ENCODE measurements at places on chromosomes 2 and 18. TPM values are rescaled to one million over a fixed set of nuclear protein-coding genes. Genes with fewer than 3 reads are reported as not detected.

DNA sequence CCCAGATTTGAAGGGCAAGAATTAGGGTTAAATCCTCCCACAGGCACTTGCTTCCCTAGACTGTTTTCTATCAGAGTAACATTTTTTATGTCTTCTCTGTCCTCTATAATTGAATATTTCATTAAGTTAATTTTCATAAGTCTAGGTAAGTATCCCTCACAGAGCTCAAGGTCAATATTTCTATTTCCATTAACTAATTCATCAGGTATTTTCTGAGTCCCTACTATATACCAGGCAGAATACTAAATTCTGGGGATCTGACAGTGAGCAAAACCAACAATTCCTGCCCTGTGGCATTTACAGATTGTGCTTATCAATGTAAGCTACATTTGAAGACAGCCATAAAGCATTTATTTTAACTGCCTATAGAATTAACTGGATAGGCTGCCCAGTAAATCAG, 86.4 kb upstream of the RBBP8 start:
- DNase-seq, result no peak

DNA sequence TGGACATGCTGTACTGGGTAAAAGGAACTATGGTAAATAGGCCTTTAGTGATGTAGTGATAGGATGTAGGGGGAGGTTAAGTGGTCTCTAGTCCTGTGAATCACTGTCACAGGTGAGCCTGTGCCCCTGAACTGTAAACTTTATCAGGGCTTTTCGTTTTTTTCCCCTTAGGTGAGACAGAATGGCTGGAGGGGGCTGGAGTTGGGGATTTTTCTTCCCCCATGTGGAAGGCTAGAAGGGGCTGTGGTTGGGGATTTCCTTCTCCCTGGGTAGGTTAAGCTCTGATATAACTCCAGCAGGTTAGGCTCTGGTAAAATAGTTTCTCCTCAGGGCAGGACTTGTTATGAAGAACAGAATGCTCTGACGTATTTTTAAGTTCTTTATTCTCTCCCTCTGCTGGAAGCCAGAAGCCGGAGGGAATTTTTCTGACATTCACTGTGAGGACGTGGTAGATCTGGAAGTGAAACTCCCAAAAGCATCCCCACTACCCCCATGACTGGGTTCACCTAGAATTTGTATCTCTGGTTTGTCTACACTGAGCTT, 28.5 kb downstream of the PIKFYVE start:
- no peak for DNase-seq

DNA sequence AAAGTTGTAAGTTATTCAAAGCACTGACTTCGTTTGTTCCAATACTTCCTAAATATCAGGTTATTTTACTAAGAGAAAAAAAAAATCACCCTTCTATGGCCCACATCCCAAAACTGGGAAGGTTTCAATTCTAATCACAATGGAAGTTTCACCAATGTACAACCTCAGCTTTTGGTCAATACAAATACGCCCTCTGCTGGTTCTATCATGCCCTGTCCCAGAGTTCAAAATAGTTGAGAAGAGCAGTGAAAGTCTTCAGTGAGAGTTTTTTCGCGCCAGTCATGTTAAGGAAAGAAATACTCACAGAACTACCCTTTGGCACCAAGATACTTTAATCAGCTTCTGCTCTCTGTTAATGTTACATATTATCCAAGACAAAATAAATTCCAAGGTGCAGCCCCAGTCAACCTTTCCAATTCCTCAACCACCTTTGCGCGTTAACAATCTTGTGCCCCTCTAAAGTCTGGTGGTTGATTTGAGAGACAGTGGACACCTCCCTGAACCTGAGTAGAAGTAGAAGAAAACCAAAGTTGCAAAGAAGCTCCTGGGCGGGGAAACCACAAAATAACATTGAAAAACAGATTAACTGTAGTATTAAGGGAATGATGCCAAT, 59.9 kb downstream of the SUMO1 start:
- DNase-seq, result peak; percentile 79

- DNase-seq, result peak; percentile 54
These were observed 51.2 kb upstream of the ADAM23 start for GRCh38 chr2:206392118-206392517.

The PRLH gene
- not detected for total RNA-seq

DNA sequence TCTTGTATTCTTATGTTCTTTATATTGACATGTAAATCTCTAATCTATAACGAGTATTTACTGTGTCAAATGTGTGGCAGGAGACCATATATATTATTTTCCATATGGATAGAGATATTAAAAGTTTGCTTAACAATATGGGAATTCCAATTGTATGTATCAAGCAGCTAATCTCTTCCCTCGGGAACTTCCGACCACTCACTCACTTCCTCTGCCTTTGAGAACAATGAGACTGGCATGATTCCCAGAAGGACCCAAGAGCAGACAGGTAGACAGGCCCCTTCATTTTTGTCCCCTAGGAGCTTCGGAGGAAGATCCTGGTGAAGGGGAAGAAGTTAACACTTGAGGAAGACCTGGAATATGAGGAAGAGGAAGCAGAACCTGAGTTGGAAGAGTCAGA, 24.1 kb downstream of the PLCD4 start:
- DNase-seq, result peak; percentile 47

DNA sequence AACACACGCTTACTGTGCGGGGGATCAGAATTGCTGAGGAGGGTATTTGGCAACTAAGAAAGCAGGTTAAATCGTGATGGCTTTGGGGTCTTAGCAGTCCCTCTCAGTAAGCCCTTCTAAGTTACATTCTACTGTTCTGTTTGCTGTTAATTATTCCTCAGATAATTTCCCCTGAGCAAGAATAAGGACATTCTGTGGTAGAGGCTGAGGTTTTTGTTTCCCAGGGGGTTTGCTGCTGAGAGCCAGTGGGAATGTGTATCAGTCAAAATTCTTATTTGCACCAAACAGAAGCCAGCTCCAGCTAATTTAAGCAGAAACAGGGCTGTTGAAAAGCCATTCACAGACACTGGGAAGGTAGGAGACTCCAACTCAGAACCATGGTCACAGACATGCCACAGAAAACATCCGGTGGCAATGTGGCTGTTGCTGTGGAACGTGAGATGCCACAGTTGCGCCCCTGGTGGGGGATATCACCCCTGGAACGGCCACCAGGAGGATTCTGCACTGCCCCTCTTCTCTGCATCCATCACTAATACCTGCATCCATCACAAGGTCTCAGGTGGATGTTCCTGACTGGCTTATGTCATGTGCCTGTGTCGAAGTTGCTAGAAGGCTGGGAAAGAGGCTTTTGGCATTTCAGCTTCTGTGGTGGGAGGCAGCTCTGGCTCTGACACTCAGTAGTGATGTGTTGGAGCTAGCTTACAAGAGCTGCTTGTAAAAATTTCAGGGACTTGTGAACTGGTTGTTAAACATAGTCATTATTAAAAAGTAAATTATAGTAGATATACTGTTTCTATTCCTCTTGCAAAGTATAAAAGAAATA, 23.2 kb downstream of the SLC4A3 start:
- no peak for DNase-seq

The C2orf78 gene
- total RNA-seq, result not detected

The UGT1A10 gene
- total RNA-seq, result not detected

The LMAN2L gene
- 22.9 TPM for total RNA-seq

- no peak for DNase-seq
These were observed 241.5 kb downstream of the ICOS start for GRCh38 chr2:204177977-204178522.

- no peak for DNase-seq
These were observed 529.9 kb upstream of the KLHL29 start for GRCh38 chr2:22855081-22855480.

DNA sequence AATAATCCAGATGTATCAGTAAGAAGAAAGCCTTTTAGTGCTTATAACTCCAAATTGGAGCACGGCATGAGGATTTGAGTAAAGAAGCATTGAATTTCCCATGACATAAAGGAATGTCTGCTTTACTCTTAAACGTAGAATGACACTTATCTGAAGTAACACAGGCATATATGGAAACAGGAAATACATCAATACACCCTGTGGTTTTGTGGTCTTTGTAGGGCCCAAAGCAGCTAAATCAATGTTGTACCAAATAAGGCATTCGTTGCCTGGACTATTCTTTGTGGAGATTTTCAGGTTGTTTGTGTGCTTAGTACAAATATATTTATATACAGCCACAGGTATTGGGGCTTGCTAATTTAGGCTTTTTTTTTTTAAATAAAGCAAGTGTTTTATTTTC, 660.5 kb downstream of the LRRTM4 start:
- no peak for DNase-seq

The DES gene
- total RNA-seq, result 4.3 TPM

The EPB41L3 gene
- total RNA-seq, result 90.5 TPM

DNA sequence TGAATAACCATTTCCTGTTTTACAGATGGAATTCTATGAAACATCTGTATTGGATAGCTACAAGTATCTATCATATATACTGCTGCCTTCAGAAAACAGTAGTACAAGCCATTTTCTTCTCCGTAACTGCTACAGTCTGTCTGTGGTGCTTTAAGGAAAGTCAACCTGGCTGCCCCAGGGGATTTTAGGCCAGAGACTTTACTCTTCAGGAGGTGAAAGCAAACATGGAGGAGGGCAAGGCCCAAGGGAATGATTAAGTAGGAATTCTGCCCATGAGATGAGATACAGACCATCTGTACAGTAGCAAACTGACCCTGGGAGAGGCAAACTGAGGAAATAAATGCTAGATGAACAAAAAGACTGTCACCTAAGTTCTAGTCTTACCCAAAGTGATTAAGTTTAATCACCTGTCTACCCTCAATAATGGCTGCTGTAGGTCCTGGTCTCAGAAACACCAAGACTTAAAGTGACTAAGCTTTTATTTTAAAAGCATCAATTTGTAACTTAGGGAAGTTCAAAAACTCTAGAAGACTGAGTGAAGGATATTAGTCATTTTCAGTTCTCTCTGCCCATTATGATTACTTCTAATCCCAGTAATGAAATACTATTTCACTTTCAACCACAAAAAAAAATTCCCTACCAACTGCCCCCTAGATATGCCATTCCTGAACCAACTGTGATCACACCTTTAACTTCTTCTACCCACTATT, 14.8 kb downstream of the MBD2 start:
- peak; percentile 15 for DNase-seq

The SERPINB10 gene
- total RNA-seq, result not detected

The ABCA12 gene
- total RNA-seq, result under 0.01 TPM

DNA sequence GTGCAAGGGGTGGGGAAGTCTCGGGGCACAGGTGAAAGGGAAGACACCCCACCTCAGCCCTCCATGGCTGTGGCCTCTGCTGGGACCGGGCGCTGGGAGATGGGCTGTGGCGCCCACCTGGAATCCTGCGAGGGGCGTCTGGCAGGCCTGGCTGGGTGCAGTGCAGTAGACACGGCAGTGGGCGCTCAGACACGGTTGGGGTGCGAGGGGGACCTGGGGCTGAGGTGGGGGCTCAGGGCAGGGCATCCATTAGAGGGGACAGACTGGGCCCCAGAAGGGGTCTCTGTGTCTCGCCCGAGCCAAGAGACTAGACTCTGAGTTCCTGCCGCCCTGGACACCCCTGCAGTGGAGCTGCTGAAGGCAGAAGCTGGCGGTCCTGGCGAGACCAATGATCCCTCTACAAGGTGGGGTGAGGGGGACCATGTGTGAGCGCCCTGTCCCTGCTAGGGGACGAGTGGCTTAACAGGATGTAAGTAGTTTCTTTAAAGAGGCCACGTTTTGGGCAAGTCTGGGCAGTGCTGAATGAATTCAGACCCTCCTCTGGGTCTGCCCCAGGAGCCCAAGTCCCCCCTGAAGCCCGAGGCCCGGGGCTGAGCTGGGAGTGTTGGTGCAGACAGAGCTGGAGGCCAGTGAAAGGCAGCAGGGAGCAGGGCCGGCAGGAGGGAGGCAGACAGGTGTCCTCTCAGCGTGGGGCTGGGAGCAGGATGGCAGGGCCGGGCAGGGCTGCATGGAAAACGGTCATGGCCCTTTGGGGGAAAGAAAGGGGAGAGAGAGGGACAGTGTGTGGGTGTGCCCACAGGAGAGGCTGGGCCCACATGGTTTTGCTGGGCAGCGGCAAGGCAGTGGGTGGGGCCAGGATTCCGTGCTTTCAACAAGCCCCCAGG, 57.2 kb downstream of the HS6ST1 start:
- DNase-seq, result no peak

GRCh38 chr2:65576861-65577601, 144.6 kb upstream of the SPRED2 start:
- peak; percentile 95 for DNase-seq

GRCh38 chr2:131058214-131058843, 34.9 kb downstream of the FAM168B start:
- DNase-seq, result no peak

The SERPINB4 gene
- total RNA-seq, result not detected

DNA sequence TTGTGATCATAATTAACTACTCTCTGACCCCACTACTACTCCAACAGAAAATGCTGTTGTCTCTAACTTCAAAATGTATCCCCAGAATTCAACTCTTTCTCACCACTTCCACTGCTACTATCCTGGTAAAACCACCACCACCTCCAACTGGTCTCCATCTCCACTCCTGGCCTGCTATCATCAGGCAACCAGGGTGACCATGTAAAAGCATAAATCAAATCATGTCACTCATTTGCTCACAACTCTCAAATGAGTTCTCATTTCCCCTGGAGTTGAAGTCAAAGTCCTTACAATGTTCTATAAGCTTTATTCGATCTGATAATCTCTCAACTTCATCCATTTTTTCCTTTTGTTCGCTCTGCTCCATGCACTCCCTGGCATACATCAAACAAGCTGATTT, 24.6 kb downstream of the CUL3 start:
- DNase-seq, result no peak

The RRM2 gene
- 53.6 TPM for total RNA-seq

- DNase-seq, result no peak
These were observed 192.2 kb downstream of the PLCL1 start for GRCh38 chr2:197996583-197996982.

GRCh38 chr2:136242687-136243277, 124.8 kb upstream of the CXCR4 start:
- DNase-seq, result no peak

DNA sequence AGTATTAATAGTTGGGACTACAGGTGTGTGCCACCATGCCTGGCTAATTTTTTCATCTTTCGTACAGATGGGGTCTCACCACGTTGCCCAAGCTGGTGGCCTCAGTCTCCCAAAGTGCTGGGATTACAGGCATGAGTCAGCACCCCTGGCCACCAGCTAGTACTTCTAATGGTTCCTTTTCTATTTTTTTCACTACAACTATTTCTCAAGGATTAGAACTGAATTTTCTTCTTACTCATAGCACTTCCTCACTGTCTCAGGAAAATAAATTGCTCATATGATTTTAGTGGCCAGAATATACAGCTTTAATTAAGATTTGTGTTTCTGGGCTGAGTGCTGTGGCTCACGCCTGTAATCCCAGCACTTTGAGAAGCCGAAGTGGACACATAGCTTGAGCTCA, 43.2 kb upstream of the SOS1 start:
- DNase-seq, result no peak

DNA sequence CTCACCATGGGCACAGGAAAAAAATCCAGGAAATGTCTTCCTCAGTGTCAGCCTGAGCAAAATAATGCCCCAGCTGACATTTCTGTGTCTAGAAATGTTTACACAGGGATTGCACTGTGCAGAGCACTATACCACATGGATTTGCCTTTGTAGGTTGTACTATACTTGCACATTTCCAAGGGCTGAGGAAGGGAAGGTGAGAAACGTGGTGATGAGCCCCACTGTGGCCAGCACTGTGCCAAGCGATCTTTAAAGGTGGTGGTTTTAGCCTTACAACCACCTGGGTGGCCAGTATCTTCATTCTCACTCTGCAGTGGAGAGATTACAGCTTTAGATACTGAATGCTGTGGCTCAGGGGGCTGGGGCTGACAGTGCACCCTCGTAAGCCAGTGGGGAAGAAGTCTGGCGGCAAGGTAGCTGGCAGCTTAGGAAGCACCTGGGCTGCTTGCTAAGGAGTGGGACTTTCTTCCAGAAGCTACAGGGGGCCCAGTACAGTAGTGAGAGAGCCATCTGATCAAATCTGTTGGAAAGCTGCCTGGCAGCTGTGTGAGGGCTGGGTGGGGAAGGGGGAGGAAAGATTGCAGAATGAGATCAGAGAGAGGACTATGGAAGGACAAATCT, 81.4 kb upstream of the MSH2 start:
- peak; percentile 62 for DNase-seq

The NT5DC4 gene
- total RNA-seq, result not detected

Data from IMR-90 (cell line).